NCI-H1105 (cell line): ENCODE measurements at places on chromosomes 12 and 14.

DNA sequence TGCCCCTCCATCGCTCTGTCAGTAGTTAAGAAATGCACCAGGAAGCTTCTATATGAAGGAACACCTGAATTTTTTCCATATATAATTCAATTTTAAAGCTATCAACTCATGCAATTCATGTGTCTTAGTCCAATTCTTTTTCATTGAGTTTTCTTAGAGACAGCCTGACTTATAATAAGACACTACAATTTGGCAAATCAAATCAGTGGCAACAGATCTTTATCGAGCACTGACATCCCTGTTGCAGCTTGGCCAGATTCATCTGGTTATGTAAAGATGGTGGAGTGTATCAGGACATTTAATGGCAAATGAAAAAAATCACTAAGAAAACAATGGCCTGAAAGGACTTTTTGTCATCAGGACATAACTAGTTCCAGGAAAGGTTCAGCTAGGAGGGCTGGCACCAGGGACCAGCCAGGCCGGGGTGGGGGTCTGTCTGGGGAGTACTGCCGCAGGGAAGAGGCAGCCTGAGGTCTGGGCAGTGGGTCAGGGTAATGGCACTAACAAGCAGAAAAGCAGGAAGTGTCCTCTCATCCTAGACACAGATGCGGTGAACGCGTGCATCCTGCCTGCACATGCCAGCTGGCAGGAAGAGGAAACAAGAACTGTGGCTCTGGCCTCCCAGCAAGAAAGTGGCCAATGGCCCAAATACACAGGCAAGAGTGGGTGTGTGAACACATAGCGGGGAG, 100.5 kb upstream of the LMNTD1 start:
- DNase-seq, result no peak

GRCh38 chr12:65962921-65963861, 138.9 kb downstream of the HMGA2 start:
- no peak for DNase-seq

GRCh38 chr12:109287811-109288469, 21.1 kb downstream of the FOXN4 start:
- DNase-seq, result no peak

DNA sequence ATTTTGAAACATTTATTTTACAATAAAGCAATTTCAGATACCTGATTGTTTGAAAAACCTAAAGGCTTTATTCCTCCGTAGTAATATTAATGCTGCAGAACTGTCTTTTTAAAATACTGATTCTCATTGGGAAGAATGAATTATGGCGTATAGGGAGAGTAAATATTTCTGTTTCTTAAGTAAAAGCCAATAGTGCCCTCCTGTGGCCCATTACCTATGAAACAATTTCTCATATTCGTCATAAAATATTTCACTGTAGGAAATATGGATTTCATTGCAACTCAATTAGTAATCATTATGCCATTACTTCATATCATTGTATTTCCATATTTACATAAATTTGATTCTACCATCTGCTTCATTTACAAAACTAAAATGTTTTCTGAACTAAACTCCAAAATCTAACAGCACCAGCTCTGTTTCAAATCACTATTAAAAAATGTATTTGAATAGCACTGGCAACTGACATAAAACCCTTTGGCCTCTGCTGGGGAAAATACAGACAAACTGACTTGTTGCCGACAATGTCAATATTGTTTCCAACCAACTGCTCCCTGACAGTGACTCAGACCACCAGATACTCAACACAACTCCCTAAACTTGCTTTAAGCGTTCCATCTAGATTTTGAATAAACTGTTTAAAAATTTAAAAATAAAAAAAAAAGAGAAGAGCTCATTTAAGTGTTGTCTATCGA, 290.3 kb downstream of the NAV3 start:
- DNase-seq, result no peak

DNA sequence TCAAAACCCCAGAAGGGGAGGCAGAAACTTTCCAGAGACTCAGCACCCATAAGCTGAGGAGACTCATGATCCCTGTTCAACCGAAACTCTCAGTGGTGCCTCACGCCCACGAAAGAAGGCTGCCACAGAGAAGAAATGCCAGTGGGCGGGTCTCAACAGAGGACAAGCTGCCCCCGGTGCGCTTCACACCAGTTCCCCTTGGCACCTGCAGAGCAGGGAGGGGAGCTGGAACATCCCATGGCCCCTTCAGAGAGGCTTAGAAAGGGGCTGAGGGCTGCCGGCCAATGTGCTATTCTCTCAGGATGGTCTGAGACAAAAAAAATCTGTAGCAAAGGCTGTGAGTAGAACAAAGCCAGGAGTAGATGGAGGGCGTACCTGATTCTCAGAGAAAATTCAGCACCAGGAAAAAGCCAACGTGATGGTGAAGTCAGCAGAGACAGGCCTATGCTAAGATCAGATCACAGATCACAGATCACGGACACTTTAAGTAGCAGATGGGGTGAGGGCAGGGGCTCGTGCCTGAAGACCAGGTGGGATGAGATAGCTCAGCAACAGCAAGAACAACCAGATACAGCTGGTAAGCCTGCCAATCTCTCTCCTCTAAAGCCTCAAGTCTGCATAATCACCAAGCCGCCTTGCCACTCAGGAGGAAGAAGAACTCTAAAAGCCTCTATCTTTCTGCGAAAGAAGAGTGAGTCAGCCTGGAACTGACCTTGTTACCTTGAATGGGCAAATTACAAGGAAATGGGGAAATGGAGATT, 206.4 kb upstream of the GRIP1 start:
- no peak for DNase-seq

DNA sequence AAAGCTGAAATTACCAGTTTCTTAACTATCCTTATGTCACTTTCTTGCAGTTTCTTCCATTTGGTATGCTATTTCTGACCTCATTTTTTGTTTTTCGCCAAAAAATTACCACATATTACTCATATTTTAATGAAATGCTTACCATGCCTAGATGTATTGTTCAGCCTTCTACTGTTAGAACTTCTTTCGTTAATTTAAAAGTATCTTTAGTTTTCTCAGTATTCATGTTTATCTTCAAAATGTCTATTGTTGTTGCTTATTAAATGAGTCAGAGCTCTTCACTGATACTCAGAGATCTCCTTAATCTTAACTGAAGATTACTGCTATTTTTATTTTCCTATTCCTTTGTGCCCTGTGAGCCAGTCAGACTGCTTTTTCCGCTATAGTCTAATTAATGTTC, 20.5 kb downstream of the RAP1B start:
- no peak for DNase-seq
